ENCODE measurements at places on chromosomes 3 and 15.

DNA sequence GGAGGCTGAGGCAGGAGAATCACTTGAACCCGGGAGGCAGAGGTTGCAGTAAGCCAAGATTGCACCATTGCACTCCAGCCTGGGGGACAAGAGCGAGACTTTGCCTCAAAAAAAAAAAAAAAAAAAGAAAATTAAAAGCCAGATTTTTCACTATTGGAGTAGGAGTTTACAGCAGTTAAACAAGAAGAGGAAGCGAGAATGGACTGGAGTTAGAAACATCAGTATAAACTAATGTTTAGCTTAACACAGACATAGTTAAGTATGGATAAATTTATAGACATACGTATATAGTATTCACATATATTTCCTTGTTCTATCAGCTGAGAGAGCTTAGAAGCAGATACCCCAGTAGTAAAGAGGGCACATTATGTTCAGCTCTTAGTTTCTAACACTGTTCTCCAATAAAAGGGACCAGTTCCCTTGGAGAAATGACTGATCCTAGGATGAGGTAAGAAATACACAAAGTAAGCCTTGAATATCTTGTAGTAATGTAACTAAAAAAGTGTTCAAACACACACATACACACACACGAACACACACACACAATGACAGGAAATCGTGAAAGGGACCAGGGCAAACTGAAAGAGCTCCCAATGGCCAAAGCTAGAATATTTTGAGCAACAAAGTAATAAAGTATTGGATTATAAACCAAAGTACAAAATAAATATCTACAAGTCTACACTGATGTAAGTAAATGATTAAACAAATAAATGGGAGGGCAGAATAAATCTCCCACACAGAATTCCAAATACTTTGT is 25.1 kb downstream of the PIK3CB start:
- no peak for DNase-seq

- DNase-seq = no peak
These were observed 477.6 kb downstream of the RAP2B start for GRCh38 chr3:153639631-153640030.

GRCh38 chr15:28078191-28078719 is 20.9 kb downstream of the OCA2 start:
- DNase-seq = no peak

GRCh38 chr3:23129117-23129516 is 74.0 kb upstream of the UBE2E2 start:
- no peak for DNase-seq

GRCh38 chr3:71219744-71220638 is 363.5 kb downstream of the FOXP1 start:
- no peak for DNase-seq

DNA sequence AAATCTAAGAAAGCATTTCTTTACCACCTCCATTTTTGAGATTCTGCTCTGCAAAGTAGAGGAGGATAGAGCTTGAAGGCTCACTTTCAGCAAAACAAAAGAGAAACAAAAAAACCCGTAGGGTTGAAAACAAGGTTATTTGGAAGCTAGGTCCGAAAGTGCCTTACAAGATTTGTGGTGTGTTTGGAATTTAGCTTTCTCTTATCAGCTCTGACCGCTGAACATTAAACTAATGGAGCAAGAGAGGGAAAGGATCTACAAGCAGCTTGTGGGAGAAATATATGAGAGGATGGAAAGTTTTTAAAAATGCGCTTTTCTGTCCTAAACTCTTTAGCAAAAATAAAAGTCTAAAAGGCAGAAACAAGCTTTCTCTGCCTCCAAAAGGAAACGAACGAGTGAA is 545.5 kb downstream of the NTRK3 start:
- no peak for DNase-seq

DNA sequence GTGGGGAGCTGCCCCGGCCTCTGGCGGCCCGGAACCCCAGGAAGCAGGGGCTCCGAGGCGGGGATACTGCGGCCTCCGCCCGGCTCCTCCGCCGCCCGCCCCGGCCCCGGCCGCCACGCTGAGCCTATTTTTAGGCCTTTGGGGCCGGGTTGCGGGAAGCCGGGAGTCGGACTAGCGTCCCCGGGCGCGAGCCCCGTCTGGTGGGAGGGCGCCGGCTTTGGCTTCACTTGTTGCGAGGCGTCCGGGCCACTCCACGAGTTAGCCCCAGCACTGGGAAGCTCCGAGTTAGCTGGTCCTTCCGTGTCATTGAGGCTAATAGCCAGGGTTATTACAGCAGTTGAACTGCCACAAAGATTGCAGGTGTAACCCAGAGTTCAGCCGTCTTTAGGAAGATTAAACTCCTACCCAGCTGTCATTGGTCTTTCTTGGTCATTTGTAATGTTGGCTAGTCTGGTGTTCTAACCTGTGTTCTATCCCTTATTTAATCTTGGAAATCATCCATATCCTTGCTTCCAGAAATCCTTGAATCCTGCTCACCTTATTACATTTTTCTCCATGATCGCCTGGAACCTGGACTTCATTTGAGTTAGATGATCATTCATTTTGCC is 791 bp downstream of the GYG1 start:
- peak; percentile 41 for DNase-seq

GRCh38 chr3:148084931-148085330 is 612.8 kb upstream of the AGTR1 start:
- no peak for DNase-seq

DNA sequence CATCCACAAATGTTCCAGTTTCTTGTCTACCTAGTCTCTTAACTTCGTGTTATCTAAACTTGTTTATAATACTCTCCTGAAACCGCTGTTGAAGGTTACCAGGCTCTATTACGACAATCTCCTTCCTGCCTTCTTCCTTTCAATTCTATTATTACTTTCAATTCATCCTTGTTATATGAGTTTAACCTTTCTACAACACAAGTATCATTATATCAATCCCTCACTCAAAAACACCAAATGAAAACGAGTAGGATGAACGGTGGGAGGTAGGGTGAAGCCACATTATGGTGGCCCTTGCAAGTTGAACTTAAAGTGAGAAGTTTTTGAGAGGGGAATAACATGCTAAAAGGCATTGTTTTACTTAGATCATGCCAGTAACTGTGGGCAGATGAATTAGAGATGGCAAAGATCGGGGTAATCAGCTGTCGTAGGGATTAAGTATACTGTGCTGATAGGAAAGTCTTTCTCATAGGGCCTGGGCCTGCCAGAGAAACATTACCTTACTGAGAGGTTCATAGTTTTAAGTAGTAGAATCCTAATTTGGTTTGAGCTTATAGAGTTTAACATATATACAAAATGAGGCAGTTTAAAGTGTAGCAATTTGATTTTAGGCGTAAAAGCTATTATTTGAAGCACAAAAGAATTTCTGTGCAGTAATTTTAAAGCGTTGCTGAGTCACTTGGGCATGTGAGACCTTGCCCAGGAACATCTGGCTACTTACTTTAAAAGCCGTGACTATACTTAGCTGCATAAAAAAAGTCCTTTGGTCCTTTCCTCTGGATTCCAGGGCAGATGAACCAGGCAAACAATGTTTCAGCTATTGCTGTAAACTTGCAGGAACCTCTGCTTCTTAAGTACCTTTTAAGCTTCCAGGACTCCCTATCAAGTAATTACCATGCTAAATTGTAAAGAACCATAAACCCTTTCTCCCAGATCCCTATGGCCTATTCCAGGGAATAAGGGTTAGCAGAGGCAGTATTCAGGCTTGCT is 3.3 kb upstream of the CEP97 start:
- DNase-seq = peak; percentile 26

GRCh38 chr3:161215185-161215584 is 5.9 kb upstream of the NMD3 start:
- no peak for DNase-seq

GRCh38 chr3:46860017-46860809 is 3.0 kb downstream of the MYL3 start:
- DNase-seq = no peak

DNA sequence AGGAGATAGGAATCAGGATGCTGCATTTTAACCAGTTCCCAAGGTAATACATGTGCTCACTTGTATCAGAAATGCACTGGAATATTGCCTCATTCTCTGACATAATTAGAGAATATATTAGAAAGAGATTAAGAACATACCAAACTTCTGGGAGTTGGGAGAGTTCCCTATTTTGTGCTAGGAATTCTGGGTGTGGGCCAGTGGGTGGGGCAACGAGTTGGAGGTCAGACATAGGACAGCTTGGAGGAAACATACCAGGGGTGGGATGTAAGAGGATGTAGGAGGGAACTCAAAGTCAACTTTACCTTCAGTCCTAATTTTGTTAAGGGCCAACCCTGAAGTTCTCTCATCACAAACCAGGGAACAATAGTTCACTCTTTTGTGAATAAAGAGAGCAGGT is 83.6 kb downstream of the SLC7A14 start:
- no peak for DNase-seq

DNA sequence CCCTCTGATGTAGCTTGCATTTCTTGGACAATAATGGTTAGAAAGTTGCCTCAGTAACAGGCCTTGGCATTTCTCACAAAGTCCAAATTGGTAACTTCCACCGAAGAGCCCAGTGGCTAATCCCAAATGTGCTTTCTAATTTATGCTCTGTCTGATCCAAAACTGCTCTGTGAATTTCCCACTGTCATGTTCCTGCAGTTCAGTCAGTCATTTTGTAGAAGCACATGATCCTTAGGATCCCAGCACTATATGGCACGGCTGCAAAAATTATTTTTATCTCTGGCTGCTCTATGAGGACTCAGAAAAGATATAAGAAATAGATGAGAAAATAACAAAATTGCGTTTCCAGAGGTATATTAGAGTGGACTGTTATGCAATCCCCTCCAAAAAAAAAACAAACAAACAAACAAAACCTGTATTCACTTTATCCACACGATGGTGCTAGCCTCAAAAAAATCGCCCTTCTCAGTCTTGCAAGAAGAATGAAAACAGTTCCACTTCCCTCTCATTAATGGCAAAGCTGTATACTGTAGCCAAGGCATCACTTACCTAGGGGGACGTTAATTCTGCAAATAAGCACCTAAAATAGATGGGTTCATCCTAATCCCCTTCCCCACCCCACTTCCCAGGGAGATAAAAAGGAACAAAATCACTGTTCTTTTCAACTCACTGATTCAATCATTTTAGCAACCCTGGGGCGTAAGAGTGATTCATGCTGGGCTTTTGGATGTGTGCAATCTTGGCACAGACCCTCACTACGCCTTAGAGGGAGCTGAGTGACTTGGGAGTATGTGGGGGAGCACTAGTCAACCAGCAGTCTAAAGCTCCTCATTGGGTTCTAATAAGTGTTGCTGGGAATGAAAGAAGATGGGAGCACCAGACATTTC is 61.3 kb downstream of the TMCO5A start:
- peak; percentile 89 for DNase-seq

DNA sequence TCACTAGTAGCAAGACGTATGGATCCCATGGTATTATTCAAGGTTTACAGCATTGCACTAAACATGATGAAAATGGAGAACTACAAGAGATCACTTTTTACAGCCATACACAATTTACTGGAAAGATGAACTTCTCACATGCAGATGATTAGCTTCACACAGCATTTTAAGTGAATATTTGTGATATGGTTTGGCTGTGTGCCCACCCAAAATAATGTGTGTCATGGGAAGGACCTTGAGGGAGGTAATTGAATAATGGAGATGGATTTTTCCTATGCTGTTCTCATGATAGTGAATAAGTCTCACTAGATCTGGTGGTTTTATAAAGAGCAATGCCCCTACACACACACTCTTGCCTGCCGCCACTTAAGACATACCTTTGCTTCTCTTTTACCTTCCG is 662.0 kb upstream of the CCDC54 start:
- DNase-seq = no peak

DNA sequence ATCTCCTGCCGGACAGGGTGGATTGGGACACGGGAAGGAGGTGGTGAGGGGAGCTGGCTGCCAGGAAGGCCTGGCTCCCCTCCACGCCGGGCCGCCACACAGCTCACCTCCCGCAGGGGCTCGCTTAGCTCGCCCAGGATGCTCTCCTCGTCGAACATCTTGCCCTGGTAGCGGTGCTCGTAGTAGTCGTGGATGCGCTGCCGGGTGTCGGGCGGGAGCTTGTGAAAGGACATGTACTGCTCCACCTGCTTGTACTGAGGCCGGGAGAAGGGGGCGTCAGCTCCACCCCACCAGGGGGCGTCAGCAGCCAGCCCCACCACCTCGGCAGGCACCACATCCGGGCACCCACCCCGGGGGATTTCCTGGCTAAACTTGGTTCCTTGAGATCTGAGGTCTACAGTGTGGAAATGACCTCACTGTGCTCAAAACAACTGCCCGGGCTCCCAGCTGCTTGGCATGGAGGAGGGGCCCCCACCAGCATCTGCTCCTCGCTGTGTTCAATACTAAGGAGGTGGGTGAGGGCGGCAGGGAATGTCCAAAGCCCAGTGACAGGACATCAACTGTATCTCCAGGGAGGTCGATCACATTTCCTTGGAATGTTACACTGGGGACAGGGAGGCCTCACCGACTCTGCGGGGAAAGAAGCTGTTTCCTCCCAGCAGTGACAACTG is 43.4 kb downstream of the HCN4 start:
- DNase-seq = no peak

GRCh38 chr15:88207565-88207964 is 49.0 kb downstream of the NTRK3 start:
- DNase-seq = no peak

DNA sequence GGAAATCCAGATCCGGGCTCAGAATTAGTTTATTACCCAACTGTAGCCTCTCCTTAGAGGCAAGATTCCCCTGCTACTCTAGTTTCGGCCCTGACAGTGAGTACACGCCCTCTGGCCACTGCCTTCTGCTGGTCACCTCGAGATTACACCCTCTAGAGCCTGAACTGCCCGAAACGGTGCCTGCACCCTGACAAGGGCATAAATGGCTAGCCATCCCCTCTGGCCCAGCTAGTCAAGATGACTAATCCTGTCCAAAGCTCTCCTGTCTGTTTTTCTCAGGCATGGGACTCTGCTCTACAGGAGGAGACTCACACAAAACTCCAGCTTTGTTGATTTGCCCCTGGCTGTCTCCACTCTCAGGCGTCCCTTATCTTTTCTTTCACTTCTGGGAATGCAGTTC is 150.5 kb upstream of the UBE2E2 start:
- DNase-seq = no peak

- DNase-seq = no peak
These were observed 161.2 kb downstream of the APBA2 start for GRCh38 chr15:29046977-29047376.

GRCh38 chr3:169940470-169941181 is 26.0 kb upstream of the SEC62 start:
- no peak for DNase-seq

- peak; percentile 18 for DNase-seq
These were observed 32.4 kb downstream of the PEAK1 start for GRCh38 chr15:77387365-77388105.

GRCh38 chr15:66389859-66390381 is 3.2 kb downstream of the MAP2K1 start:
- DNase-seq = no peak

- DNase-seq = no peak
These were observed 166.6 kb downstream of the CPNE4 start for GRCh38 chr3:131868203-131868602.

GRCh38 chr3:101701696-101702634 is 15.4 kb upstream of the RPL24 start:
- no peak for DNase-seq

GRCh38 chr15:80233581-80233980 is 18.4 kb downstream of the CTXND1 start:
- DNase-seq = no peak

GRCh38 chr15:59399465-59400102 is 26.9 kb upstream of the MYO1E start:
- DNase-seq = no peak
